GM19239 (cell line): ENCODE measurements at places on chromosomes 16 and 17.

DNA sequence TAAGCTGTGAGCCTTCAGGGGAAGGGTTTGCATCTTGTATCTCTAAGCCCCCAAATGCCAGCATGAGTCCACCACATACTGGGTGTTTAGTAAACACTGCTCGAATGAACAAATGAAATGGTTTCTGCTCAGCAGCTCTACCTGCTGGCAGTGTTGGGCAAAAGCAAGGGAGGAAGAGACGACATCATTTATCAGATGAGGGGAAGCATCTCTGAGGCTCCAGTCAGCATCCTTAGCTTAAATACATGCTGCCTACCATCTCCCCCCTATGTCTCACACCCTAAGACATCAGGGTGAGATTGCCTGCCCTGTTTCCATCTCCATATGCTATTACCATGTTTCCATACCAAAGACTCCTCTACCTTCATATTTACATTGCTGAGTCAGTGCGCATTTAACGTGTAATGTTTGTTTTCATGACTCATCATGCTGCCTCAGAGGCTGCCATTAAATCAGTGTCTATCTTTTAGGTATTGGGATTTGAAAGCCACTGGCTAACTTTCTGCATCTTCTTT is 379.8 kb downstream of the UTP18 start:
- DNase-seq = no peak

DNA sequence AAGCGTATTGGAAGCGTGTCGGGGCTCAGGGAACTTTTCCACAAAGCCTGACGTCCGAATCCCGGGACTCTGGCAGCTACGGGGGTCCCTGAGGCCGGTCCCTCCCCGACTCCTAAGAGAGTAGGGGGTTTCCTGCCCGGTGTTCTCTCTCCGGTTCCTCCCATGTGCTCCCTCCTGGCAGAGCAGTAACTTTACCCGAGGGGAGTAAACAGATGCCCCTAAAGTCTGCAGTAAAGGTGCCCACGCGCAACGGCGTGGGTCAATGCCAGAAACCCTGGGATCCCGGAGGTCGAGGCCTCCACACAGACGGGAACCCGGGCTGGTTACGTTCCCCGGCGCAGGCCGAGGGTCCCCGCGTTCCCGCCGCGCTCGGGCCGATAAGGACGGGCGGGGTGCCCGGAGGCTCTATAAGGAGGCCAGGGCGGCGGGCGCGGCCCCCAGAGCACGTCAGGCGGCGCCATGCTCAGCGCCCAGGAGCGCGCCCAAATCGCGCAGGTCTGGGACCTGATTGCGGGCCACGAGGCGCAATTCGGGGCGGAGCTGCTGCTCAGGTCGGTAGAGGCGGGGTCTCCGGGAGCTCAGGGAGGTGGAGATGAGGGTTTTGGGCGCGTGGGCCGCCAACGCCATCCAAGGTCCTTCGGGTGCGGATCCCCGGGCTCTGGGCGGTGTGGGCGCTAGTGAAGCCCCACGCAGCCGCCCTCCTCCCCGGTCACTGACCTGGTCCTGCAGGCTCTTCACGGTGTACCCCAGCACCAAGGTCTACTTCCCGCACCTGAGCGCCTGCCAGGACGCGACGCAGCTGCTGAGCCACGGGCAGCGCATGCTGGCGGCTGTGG is at the start of gene HBM:
Gene HBM, plus strand, starts transcription at position 440 of the 836 bp plus-strand sequence. Its CDS starts 20 bp downstream, at position 460.
- no peak for DNase-seq

- no peak for DNase-seq
Observed at GRCh38 chr17:36842963-36843558, 94.2 kb upstream of the LHX1 start.

DNA sequence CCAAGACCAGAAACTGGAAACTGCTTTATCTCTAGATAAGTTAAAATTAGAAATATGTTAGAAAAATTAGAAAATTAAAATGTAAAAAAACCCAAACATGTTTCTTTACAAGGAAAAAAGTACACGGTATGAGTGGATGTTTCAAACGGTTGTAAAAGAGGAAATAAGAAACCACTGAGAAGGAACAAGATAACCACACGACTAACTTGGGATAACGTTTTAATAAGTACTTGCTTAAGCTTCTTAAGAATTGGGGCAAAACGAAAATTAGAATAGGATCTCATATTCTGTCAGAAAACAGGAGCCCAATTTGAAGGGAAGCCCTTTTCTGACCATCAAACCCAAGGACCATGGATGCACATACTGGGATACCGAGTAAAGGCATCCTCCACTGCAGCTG is 31.0 kb downstream of the MBTPS1 start:
- DNase-seq = no peak

DNA sequence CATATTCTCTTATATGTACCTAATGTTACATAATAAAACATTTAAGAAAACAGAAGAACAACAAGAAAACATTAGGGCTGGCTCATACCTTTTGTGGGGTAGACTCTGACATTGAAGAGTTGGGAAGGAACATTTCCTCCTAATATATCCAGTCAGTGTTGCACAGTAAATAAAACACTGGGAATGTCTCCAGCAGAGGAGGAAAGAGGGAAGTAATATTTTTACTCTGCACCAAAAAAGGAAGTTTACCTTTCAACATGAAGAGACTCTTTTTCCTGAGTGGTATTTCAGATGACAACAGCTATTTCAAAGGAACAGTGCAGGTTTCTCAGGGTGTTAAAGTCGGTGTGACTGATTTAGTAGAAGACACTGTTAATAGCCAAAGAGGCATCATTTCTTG is 31.9 kb downstream of the EPN2 start:
- DNase-seq = no peak

- DNase-seq = no peak
Observed at GRCh38 chr16:50609471-50609870, 61.3 kb downstream of the NKD1 start.

DNA sequence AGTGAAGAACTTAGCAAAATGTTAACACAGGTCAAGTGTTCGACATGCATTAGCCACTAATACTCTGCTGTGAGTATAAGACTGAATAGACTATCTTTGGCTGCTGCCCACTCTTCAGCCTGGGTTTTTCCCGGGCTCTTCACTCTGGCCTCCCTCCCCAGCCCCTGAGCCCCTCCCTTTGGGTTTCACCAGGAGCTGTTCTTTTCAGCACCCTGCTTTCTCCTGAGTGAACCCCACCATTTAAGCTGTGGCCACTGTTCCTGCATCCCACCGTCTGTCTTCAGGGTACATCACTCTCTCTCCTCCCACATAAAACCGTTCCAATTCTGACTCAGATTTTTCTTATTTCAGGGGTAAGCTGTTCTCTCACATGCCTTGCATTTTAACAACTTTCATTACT is 92.0 kb upstream of the ASIC2 start:
- no peak for DNase-seq
